ENCODE measurements at places on chromosomes 1 and 21. TPM values are rescaled to one million over a fixed set of nuclear protein-coding genes. Genes with fewer than 3 reads are reported as not detected.

- no peaks in the 10 kb centered on the region for H3K4me1 ChIP-seq
- DNase-seq: no peak
- no peak overlapping the region for H3K4me3 ChIP-seq
- no peaks in the 10 kb centered on the region for H3K27me3 ChIP-seq
Measured at GRCh38 chr1:45356186-45356585, 15.9 kb upstream of the MUTYH start.

- H3K27me3 ChIP-seq: no peaks in the 10 kb centered on the region
- peaks cover 39% of the 10 kb centered on the region for H3K4me1 ChIP-seq
- no peak for DNase-seq
- no peak overlapping the region for H3K4me3 ChIP-seq
Measured at GRCh38 chr1:116514708-116515525, 55.9 kb downstream of the CD58 start.

GRCh38 chr1:175580841-175581240, 162.6 kb downstream of the TNR start:
- no peaks in the 10 kb centered on the region for H3K36me3 ChIP-seq
- H3K27me3 ChIP-seq: no peaks in the 10 kb centered on the region
- H3K4me3 ChIP-seq: no peak overlapping the region

DNA sequence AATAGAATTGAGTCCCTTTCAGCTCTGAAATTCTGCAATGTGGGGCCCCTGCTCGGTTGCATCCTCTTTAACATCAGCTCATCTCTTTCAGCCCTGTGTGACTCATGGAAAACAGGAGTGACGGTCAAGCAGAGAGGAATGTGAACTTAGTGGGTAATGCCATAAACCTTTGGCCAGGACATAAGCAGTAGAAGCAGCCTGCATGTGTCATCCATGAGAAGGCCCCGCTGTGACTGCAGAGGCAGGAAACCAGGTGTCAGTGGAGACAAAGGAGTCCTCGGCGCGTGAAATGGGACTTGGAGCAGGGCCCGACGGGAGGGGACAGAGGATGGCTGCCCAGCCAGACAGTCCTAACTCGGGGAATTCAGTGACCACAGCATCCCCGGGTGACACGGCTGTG, 21.1 kb upstream of the EPHB2 start:
- H3K27ac ChIP-seq: peak overlapping the region; percentile 74
- no peaks in the 10 kb centered on the region for H3K36me3 ChIP-seq
- H3K4me1 ChIP-seq: peaks cover 8% of the 10 kb centered on the region

DNA sequence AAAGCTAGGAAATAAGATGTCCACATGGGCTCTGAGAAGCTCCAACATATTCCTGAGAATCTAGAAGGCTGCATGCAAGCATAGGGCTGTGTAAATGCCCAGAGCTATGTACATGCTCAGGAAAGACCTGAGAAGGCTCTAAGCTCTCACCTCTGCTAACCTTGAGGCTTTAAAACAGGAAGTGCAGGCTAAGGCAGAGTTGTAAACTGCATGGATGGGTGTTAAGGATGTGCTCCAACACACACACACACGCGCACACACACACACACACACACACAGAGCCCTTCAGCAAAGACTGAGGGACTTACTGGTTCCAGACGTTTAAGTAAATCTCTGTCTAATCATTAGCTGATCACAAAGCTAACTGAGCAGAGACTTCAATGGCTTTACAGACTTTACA, 162.9 kb downstream of the TRABD2B start:
- H3K27ac ChIP-seq: no peak overlapping the region
- no peaks in the 10 kb centered on the region for H3K4me1 ChIP-seq
- DNase-seq: no peak
- H3K36me3 ChIP-seq: no peaks in the 10 kb centered on the region

GRCh38 chr1:68313735-68314134, 81.4 kb upstream of the WLS start:
- peak; percentile 43 for DNase-seq
- no peaks in the 10 kb centered on the region for H3K36me3 ChIP-seq
- H3K4me1 ChIP-seq: peaks cover 10% of the 10 kb centered on the region

GRCh38 chr1:22111115-22111514, 31.8 kb downstream of the WNT4 start:
- H3K27me3 ChIP-seq: no peaks in the 10 kb centered on the region
- H3K4me3 ChIP-seq: no peak overlapping the region
- peaks cover 62% of the 10 kb centered on the region for H3K4me1 ChIP-seq
- no peak for DNase-seq
- H3K27ac ChIP-seq: peak overlapping the region; percentile 56
- peaks cover 33% of the 10 kb centered on the region for H3K36me3 ChIP-seq

DNA sequence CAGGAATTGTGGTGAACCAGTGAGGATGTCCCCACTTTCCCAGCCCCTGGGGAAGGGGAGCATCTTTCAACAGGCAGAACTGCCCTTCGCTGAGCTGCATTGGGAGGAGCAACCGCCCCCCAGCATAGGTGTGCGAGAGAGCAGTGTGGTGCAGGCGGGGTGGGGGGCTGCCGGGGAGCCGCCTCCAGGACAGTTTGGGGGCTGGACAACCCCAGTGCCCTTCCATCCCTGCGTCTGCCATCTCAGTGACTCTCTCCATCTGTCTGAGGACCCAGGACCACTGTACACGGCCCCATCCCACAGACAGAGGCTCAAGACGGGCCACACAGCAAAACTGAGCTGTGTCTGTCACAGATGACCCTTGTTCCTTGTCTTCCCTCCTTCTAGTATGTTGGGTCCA, 14.2 kb downstream of the PODN start:
- DNase-seq: peak; percentile 17
- H3K27me3 ChIP-seq: no peaks in the 10 kb centered on the region
- no peak overlapping the region for H3K4me3 ChIP-seq
- no peaks in the 10 kb centered on the region for H3K36me3 ChIP-seq
- no peak overlapping the region for H3K27ac ChIP-seq

GRCh38 chr1:29218223-29218622, 12.5 kb downstream of the MECR start:
- no peaks in the 10 kb centered on the region for H3K27me3 ChIP-seq
- H3K4me3 ChIP-seq: no peak overlapping the region
- DNase-seq: no peak
- no peak overlapping the region for H3K27ac ChIP-seq
- peaks cover 18% of the 10 kb centered on the region for H3K36me3 ChIP-seq

- no peaks in the 10 kb centered on the region for H3K27me3 ChIP-seq
- no peak overlapping the region for H3K27ac ChIP-seq
- no peak for DNase-seq
- no peaks in the 10 kb centered on the region for H3K36me3 ChIP-seq
- no peak overlapping the region for H3K4me3 ChIP-seq
Measured at GRCh38 chr1:6010554-6010953, 18.3 kb upstream of the NPHP4 start.

DNA sequence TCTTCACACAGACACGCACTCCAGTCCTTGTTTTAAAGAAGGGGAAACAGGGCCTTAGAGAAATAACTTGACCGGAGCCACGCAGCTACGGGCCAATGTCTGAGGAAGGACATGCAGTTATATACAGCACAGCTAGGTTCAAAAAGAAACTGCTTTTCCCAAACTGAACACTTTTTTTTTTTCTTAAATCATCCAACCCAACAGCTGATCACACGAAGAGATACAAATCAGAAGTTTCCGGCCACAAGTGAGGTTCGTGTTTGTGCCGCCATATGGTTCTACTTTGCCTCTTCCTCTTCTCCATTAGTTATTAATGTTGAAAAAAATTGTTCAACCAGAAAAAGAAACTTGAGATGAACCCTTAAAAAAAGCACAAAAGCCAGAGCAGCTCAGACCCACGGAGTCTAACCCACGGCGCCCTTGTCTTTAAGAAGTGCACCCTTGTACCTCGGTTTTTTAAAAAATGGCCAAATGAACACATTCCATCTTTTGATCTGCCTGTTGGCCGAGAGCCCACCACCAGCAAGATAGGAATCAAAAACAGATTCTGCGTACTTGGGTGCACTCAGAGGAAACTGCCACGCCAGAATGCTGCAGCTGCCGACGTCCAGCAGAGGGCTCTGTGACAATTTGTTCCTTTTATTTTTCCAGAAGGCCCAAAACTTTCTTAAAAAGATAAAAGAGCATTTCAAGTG, 78.9 kb downstream of the SLC66A1 start:
- peaks cover 70% of the 10 kb centered on the region for H3K4me1 ChIP-seq
- peak overlapping the region; percentile 80 for H3K27ac ChIP-seq
- peak overlapping the region; percentile 33 for H3K4me3 ChIP-seq
- no peaks in the 10 kb centered on the region for H3K36me3 ChIP-seq

DNA sequence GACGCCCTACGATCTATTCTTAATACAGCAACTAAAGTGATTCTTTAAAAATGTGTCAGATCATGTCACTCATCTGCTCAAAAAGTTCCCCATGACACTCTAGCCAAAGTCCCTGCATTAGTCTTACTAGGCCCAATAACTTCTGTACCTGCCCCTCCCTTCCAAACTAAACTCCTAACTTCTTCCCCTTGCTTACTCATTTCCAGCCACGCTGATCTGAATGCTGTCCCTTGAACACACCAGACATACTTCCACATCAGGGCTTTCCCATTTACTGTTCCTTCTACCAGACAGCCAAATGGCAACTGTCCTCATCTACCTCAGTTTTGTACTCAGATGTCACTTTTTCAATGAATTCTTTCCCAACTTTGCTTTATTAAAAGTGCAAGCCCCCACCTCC, 1.2 kb downstream of the PPT1 start:
- H3K4me3 ChIP-seq: no peak overlapping the region
- no peaks in the 10 kb centered on the region for H3K27me3 ChIP-seq
- DNase-seq: no peak

GRCh38 chr1:16120407-16120806, 35.5 kb downstream of the EPHA2 start:
- peaks cover 7% of the 10 kb centered on the region for H3K36me3 ChIP-seq
- H3K4me3 ChIP-seq: no peak overlapping the region
- DNase-seq: peak; percentile 36
- H3K27ac ChIP-seq: no peak overlapping the region

- DNase-seq: no peak
- no peaks in the 10 kb centered on the region for H3K4me1 ChIP-seq
- H3K36me3 ChIP-seq: peaks cover 59% of the 10 kb centered on the region
Measured at GRCh38 chr1:229296541-229296941, 25.6 kb downstream of the RAB4A start.

- H3K4me3 ChIP-seq: no peak overlapping the region
- H3K36me3 ChIP-seq: no peaks in the 10 kb centered on the region
- H3K27ac ChIP-seq: no peak overlapping the region
- no peaks in the 10 kb centered on the region for H3K4me1 ChIP-seq
- no peak for DNase-seq
Measured at GRCh38 chr1:125119024-125119441, 3934.3 kb downstream of the SRGAP2C start.

- no peaks in the 10 kb centered on the region for H3K27me3 ChIP-seq
- no peak overlapping the region for H3K4me3 ChIP-seq
- H3K27ac ChIP-seq: peak overlapping the region; percentile 18
- no peaks in the 10 kb centered on the region for H3K4me1 ChIP-seq
Measured at GRCh38 chr1:56418151-56418631, 161.2 kb downstream of the PLPP3 start.

- DNase-seq: no peak
- H3K27ac ChIP-seq: no peak within 1 kb of the TSS
- H3K36me3 ChIP-seq: no peaks in the 10 kb centered on the region
- H3K27me3 ChIP-seq: no peaks in the 10 kb centered on the region
Measured at GRCh38 chr1:150981805-150982712, at the start of gene ANXA9. TSS of gene ANXA9 (plus strand) at chr1:150982292. CDS start at chr1:150983106, 814 bp downstream.

DNA sequence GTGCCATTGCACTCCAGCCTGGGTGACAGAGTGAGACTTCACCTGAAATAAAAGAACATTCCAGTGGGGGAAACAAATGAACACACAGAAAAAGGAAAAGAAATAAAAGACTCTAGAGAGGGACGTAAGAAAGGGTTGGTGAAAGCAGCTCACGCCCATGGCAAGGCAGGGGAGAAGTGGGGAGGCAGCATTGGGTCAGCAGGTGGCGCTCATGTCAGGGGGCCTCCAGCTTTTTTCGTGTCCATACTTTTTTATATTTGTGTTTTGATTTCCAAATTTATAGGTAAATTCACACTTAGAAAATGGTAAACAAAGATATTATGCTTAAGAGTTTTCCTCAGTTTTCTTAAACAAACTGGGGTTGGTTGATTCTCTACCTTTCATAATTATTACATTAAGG, 45.5 kb downstream of the VPS13D start:
- H3K27ac ChIP-seq: no peak overlapping the region
- DNase-seq: peak; percentile 37
- peaks cover 60% of the 10 kb centered on the region for H3K36me3 ChIP-seq
- H3K27me3 ChIP-seq: no peaks in the 10 kb centered on the region

Gene CYP4A11
- not detected for polyA plus RNA-seq

Gene AIM2
- polyA plus RNA-seq: 1.1 TPM

Gene DPT
- polyA plus RNA-seq: 0.32 TPM

Gene GPR52
- polyA plus RNA-seq: 0.08 TPM

Gene C1orf87
- polyA plus RNA-seq: not detected

Gene SLC30A2
- not detected for polyA plus RNA-seq

Gene SYT14
- 1.8 TPM for polyA plus RNA-seq

Gene SMCP
- not detected for polyA plus RNA-seq

Gene SLAMF6
- polyA plus RNA-seq: not detected

All from SK-N-SH (cell line).